ENCODE measurements at places on chromosomes 2 and 18.

DNA sequence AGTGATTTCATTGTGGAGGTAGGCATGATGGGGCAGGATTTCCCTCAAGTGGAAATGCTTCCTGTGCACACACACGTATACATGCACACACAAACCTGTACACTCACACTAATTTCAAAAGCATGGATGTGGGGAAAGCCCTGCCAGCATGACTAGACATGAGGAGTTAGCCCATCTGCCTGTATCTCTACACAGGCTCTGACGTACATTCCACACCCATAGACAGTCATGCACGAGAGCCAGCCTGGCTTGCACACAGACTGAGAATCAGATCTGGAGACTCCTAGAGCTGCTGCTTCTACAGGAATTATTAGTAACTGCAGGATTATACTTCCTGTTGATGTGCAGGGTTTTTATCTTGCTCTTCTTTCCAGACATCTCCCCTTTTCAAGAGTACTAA is 27.3 kb upstream of the NFU1 start:
- no peak overlapping the region for H3K4me3 ChIP-seq
- H3K27me3 ChIP-seq: no peaks in the 10 kb centered on the region
- H3K4me1 ChIP-seq: no peaks in the 10 kb centered on the region
- H3K36me3 ChIP-seq: peaks cover 12% of the 10 kb centered on the region

DNA sequence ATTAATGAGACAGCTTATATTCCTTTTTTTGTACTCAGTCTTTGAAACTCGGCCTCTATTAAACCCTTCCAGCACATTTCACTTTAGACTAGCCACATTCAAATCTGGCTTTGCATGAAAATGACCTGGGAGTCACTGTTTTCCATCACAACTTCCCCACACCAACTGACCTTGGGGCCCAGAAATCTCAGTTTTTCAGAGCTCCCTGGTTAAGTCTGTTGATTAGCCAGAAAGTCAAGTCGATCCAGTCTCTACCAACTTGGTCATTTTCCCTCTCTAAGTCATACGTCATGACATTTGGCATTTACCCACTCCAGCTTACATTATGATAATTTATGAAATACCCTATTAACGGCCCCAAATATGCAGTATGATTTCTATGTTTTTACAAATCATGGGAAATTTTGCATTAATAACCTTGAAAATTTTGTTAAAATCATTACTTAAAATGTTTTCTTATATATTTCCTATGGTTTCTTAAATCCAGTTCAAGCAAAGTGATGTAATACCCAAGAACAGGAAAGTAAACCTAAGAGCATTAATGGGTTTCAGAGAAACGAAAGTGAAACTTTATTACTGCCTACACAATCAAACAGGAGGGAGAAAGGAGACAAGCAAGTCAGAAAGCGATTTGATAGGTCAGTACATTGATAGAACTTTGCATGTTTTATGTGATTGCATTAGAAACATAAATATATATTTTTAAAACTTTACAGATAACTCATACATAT is 77.1 kb downstream of the SPATS2L start:
- no peaks in the 10 kb centered on the region for H3K27me3 ChIP-seq
- peak overlapping the region; percentile 63 for H3K27ac ChIP-seq
- no peak overlapping the region for H3K4me3 ChIP-seq

DNA sequence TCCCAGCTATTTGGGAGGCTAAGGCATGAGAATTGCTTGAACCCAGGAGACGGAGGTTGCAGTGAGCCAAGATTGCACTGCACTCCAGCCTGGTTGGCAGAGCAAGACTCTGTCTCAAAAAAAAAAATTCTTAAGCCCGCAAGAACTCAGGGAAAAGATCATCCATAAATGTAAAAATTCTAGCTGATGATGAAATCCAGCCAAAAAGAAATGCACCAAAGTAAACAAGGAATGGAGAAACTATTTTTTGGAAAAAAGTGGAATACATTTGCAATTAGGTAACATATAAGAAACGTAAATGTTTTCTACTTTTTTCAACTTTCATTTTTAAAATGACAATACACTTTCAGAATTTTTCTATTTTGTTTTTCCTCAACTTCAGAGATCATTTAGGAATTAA is 61.3 kb downstream of the ASXL2 start:
- no peaks in the 10 kb centered on the region for H3K27me3 ChIP-seq
- H3K4me3 ChIP-seq: no peak overlapping the region
- DNase-seq: no peak
- peaks cover 2% of the 10 kb centered on the region for H3K36me3 ChIP-seq
- H3K4me1 ChIP-seq: no peaks in the 10 kb centered on the region

DNA sequence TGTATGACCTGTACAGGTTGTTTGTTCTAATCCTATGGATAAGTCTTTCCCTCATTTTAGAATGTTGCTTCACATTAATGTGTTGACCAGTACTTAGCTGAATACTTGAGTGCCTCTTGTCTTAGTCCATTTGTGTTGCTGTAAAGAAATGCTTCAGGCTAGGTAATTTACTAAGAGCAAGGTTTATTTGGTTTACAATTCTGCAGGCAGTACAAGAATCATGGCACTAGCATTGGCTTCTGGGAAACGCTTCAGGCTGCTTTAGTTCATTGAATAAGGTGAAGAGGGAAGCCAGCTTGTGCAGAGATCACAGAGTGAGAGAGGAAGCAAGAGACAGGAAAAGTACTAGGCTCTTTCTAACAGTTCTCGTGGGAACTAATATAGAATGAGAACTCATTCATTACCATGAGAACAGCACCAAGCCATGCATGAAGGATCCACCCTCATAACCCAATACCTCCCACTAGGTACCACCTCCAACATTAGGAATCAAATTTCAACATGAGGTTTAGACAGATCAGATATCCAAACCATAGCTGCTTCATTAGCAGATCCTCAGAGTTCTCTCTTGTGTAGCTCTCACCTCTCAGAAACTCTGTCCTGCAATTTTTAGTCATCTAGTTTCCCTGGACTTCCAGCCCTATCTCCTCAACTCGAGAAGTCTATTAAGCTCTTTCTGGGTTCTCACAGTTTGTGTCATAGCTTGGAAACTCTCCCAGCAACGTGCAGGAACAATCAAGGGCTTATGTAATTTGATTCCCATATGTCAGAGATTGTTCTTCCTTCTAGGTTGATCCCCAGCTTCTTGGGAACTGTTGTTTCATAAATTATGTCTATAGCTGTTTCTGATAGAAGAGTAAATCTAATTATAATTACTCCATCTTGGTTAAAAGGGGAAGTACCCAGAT is 2082.3 kb upstream of the CELF4 start:
- no peak overlapping the region for H3K27ac ChIP-seq
- H3K27me3 ChIP-seq: no peaks in the 10 kb centered on the region
- no peaks in the 10 kb centered on the region for H3K36me3 ChIP-seq

DNA sequence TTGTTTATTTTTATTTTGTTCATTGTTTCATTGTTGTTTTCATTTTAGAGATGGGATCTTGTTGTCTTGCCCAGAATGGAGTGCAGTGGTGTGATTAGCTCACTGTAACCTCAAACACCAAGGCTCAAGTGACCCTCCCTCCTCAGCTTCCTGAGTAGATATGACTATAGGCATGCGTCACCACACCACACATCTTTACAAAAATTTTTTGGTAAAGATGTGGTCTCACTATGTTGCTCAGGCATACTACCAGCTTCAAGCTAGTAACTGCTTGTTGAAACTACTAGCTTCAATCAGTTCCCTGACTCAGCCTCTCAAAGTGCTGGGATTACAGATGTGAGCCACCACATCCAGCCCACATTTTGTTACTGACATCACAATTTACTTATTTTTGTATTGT is 14.8 kb downstream of the FAM237A start:
- no peak overlapping the region for H3K4me3 ChIP-seq
- DNase-seq: no peak
- H3K4me1 ChIP-seq: no peaks in the 10 kb centered on the region

DNA sequence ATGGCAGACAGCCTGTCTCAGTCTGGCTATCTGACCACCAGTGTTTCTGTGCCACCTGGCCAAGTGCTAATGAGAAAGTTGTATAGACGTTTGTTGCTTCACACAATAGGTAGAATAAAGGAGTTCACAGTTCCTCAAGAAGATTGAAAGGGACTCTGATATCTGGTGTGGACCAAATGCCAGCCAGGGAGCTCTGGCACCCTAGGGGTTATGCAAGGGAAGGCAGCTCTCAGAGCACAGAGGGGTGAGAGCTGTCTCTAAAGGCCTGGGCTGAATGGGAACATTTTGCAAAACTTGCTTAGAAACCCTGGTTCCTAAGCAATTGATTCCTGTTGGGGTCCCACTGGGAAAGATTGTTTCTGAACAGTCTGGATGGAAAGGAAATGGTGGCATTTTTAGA is 553.8 kb downstream of the EPHA4 start:
- no peak for DNase-seq
- H3K27ac ChIP-seq: no peak overlapping the region
- no peaks in the 10 kb centered on the region for H3K36me3 ChIP-seq
- peaks cover 3% of the 10 kb centered on the region for H3K27me3 ChIP-seq
- H3K4me3 ChIP-seq: no peak overlapping the region

- H3K36me3 ChIP-seq: no peaks in the 10 kb centered on the region
- no peak overlapping the region for H3K27ac ChIP-seq
- H3K4me1 ChIP-seq: no peaks in the 10 kb centered on the region
- DNase-seq: no peak
- H3K4me3 ChIP-seq: no peak overlapping the region
- no peaks in the 10 kb centered on the region for H3K27me3 ChIP-seq
Observed at GRCh38 chr2:16155366-16155765, 215.0 kb downstream of the MYCN start.

- no peak overlapping the region for H3K4me3 ChIP-seq
- no peak overlapping the region for H3K27ac ChIP-seq
- peaks cover 5% of the 10 kb centered on the region for H3K27me3 ChIP-seq
- no peak for DNase-seq
- peaks cover 6% of the 10 kb centered on the region for H3K4me1 ChIP-seq
Observed at GRCh38 chr2:228901531-228901930, 369.6 kb downstream of the PID1 start.

DNA sequence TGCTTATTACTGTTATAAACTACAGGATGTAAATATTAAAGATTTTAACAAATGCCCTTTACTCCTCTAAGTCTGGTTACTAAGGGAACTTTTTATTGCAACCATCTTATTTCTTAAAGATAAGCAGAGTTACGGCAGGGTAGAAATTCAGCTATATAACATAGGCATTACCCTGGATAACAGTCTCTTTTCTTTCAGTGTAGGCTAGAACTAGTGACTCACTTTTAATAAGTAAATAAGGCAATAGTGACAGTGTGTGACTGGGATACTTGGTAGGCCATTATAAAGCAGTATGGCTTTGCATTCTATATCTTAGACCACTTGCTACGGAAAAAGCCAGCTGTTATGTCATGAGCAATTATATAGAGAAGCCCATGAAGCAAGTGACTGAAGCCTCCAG is 1041.0 kb upstream of the NRXN1 start:
- H3K27me3 ChIP-seq: no peaks in the 10 kb centered on the region
- no peak overlapping the region for H3K4me3 ChIP-seq
- H3K4me1 ChIP-seq: no peaks in the 10 kb centered on the region
- H3K36me3 ChIP-seq: no peaks in the 10 kb centered on the region
- DNase-seq: no peak
- no peak overlapping the region for H3K27ac ChIP-seq

DNA sequence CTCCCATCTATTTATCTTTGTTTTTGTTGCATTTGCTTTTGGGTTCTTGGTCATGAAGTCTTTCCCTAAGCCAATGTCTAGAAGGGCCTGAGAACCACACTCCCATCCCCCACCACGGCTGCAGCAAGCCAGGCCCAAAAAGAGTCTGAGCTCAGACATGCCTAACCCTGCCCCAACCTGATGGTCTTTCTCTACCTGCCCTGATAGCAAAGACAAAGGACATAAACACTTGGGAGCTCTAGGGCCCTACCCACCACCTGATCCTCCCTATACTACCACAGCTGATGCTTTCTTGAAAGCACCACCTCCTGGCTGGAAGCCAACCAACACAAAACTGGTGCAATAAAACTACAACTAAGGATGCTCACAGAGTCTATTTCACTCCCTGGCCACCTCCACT is 233.4 kb downstream of the WDR7 start:
- H3K36me3 ChIP-seq: peaks cover 16% of the 10 kb centered on the region
- H3K27me3 ChIP-seq: no peaks in the 10 kb centered on the region
- H3K4me3 ChIP-seq: no peak overlapping the region
- H3K4me1 ChIP-seq: peaks cover 6% of the 10 kb centered on the region
- DNase-seq: no peak

DNA sequence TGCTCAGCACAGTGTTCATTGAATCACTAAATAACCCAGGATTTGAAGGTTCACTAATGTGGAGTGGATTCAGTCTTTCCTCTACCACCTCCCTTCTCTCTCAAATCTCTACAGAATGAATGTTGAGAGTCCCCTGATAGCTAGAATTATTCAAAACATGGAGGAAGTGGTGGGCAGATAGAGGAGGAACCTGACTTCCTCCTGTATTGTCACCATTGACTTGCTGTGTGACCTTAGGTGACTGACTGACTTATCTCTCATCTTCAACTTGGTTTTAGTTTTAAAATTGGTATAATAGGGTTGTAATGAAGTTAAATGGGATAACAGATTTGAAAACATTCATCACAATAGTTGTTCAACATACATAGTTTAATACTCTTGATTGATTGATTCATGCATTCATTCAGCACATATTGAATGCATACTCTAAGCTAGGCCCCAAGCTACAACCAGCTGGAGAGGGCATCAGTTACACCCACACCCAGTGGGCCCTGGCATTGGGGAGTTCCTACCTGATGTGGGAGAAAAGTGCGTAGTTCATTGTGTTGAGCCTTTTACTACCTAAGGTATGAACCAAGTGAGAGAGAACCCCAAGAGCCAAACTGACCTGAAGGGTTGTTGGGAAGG is 96.0 kb downstream of the WDR7 start:
- DNase-seq: no peak
- no peak overlapping the region for H3K27ac ChIP-seq
- H3K27me3 ChIP-seq: no peaks in the 10 kb centered on the region
- H3K4me3 ChIP-seq: no peak overlapping the region
- peaks cover 4% of the 10 kb centered on the region for H3K4me1 ChIP-seq
- no peaks in the 10 kb centered on the region for H3K36me3 ChIP-seq

- H3K27ac ChIP-seq: peak overlapping the region; percentile 62
- no peaks in the 10 kb centered on the region for H3K36me3 ChIP-seq
- H3K4me3 ChIP-seq: no peak overlapping the region
- no peak for DNase-seq
Observed at GRCh38 chr18:70431203-70431624, 142.4 kb downstream of the SOCS6 start.

Data from progenitor cell of endocrine pancreas (in vitro differentiated cells).